ENCODE measurements at places on chromosomes 5 and 9.

- DNase-seq: no peak
Measured at GRCh38 chr9:20054734-20055133, 265.9 kb upstream of the SLC24A2 start.

DNA sequence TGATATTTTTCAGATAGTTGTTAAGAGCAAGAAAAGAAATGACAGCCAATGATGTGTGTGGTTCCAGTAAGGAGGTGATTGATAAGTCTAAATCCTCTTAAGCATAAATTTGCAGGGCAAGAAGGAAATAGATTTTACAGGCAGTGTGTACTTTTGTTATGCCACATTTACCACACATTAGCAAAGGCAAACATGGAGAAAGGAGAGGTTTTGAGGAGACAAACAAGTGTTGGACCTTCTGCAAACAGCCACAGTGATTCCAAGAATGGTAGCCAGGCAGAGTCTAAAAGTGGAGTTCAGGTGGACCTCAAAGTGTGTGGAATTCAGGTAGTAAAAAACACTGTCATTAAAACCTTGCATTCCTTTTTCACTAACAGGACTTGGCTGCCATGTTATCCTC is 295.9 kb upstream of the ITGA1 start:
- DNase-seq: no peak

DNA sequence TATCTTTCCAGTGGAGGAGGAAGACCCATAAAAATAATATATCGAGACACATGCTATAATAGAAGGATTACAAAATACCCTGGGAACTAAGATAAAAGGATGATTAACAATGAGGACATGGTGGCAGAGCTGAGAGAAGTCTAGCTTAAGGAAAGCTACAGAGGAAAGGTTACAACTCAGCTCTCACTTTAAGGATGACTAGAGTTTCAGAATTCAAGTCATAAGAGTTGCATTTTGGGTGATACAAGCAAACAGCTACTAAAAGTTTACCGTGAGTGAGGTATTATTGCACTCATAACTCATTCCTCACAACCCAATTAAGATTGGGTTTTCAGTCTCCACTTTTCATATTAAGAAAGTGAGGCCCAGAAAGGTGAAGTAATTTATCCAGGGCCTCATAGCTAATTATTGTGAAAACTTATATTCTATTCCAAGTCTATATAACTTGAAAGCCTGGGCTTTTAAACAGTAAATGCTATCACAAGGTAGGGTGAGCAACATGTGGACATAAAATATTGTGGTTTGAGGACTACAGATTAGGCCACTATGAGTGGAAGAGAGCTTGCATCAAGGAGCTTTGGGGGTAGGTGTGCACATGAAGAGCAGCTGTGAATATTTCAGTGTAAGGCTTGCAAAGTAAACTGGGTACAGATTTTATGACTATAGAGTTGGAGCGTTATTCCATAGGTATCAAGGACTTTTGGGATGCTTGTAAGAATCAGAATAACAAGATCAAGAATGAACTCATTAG is 28.0 kb downstream of the JAKMIP2 start:
- no peak for DNase-seq

DNA sequence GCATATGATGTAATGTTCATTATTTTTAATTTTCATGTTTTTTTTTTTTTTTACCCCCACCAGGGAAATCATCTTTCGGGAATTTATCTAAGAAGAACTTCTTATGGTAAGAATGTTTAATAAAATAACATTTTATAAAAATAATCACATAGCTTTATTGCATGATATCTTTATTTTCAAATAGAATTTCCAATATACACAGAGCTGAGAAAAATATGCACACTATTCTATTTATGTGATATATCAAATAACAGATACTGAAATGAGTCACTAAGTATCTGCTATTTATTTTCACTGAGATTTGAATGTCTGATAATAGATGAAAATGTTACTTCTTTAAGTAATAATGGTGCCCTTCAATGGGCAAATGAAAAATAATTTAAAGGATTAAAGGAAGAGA is 1217.3 kb downstream of the MAT2B start:
- DNase-seq: no peak

DNA sequence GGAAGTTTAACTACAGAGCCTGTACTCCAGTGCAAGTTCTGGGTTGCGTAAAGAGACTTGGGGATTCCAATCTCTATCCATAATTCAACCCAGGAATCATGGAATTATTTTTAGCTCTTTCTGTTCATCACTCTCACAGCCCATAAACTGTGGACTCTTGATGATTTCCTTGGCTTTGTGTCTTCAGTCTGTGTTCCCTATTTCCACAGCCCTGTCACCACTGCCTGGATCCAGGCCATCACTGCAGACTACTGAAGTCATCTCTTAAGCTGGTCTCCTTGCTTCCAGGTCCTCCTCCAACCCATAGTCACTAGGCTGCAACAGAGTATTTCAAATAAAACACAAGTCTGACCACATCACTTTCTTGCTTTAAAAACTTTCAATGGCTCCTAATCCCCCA is 211.7 kb downstream of the PLK2 start:
- DNase-seq: no peak

- peak; percentile 45 for DNase-seq
Measured at GRCh38 chr9:110579034-110579861, at the start of gene SVEP1. TSS of gene SVEP1 (minus strand) at chr9:110579741. CDS start at chr9:110579543, 198 bp downstream.

Data from ovary (tissue), 10 donors.